ENCODE measurements at places on chromosomes 6 and 20. TPM values are rescaled to one million over a fixed set of nuclear protein-coding genes. Genes with fewer than 3 reads are reported as not detected.
A peak's percentile ranks its signal among the peaks of the same experiment; 100 is the strongest.

DNA sequence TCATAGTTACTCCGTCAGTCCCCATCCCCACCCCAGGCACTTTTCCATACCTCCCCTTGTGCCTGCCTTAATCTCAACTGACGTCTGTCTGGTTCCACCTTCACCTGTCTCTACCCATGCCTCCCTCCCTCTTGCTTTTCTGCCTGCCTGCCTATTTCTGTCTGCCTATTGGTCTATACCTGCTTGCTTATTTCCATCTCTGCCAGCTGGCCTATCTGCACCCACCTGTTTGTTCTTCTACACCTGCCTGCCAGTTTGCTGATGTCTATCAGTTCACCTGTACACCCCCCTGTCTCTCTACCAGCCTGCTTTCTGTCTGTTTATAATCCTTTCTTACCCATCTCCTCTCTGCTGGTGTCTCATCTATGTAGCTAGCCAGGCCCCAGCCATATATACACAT, 87.5 kb downstream of the RALGAPA2 start:
- DNase-seq: no peak

GRCh38 chr6:87858440-87858839, 156.4 kb upstream of the AKIRIN2 start:
- no peak for DNase-seq

DNA sequence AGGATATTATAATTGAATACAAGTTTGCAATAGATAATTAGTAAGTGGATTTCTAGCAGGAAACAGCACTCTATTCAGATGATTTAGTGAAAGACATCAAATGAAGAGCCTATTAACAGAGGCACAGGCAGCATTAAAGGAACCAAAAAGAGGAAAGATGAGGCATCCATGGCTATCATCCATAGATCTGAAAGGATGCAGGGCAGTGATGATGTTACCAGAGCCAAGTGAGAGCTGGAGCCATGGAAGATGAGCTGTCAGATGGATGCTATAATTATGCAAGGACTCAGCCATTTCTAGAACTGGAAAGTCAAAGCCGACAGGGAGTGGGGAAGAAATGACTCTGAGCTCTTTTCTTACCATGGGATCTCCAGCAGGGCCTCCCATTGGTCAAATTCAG, 66.8 kb upstream of the ANKEF1 start:
- no peak for DNase-seq

- no peak for DNase-seq
These were observed 14.7 kb upstream of the RAB22A start for GRCh38 chr20:58294497-58295455.

Gene ECT2L
- total RNA-seq: 1.2 TPM

DNA sequence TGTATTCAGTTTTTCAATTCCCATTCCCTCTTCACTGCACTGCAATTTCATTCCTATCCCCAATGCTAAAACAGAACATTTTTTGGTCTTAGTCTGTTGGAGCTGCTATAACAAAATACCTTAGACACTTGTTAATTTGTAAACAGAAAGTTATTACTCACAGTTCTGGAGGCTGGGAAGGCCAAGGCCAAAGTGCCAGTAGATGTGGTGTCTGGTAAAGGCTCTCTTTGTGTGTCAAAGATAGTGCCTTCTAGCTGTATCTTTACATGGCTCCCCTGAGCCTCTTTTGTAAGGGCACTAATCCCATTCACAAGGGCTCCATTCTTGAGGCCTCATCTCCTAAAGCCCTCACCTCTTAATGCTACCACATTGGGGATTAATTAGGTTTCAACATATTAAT, 40.0 kb downstream of the PHIP start:
- DNase-seq: no peak

GRCh38 chr6:159788753-159789376, 537 bp downstream of the TCP1 start:
- DNase-seq: peak; percentile 29

Gene NDRG3
- total RNA-seq: 31.5 TPM

Gene IRF4
- 1.1 TPM for total RNA-seq

- DNase-seq: no peak
These were observed 259.3 kb downstream of the TFAP2B start for GRCh38 chr6:51077821-51078518.

GRCh38 chr6:44201638-44202303, 15.0 kb upstream of the MYMX start:
- no peak for DNase-seq

DNA sequence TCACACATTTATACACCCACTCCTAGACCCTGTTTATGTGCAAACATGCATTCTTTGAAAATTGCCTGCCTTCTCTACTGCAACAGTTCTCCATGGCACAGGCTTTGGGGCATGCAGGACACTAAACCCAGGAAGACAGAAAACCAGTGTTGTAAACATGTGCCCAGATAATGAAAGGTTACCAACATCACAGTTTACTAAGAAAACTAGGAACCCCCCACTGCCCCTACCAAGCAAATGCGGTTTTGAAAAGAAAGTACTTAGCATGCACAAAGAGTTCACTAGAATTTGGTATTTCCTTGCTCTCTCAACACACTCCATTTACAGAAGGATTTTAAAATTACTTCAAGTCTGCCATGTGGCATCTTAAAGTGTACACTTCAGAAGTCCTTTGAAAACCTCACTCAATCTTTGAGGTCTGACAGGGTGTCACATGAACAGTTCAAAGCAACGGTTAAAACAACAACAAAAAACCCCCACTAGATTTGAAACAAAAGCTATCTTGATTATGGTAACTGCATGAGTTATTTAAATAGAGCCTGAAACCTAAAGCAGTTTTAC, 245.0 kb downstream of the GMPR start:
- DNase-seq: no peak

DNA sequence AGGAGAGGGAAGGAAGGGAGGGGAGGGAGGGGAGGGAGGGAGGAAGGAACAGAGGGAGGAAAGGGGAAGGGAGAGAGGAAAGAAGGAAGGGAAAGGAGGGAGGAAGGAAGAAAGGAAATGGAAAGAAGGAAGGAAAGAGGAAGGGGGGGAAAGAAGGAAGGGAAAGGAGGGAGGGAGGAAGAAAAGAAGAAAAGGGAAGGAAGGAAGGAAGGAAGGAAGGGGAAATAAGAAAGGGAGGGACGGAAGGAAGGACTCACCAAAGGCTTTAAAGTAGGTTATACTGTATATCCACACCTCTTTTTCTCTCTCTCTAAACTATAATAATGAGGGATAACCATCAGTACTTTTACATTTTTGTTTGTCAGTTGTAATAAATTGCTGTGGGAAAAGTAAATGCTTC, 324.9 kb downstream of the ARHGAP18 start:
- DNase-seq: no peak

Gene LAMP5
- 0.10 TPM for total RNA-seq

Gene GTF2H4
- total RNA-seq: 13.7 TPM

Gene THBD
- 22.8 TPM for total RNA-seq

DNA sequence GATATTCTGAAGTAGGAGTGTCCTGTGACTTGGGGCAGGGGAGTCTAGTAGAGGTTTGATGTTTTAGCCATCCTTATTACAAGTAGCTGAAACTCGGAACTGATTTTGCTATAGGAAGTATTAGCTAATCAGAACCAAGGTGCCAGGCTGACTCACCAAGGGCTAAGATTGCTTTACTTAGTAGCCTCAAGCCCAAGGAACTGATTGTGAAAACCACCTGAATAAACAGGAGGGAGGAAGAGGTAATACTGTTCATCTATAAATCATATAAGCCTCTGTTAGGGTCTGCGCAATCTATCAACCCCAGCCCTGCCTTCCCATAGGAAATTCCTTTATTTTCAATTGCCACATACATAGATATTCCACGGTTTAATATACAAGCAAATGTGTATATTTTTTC, 54.4 kb downstream of the GNAS start:
- no peak for DNase-seq

DNA sequence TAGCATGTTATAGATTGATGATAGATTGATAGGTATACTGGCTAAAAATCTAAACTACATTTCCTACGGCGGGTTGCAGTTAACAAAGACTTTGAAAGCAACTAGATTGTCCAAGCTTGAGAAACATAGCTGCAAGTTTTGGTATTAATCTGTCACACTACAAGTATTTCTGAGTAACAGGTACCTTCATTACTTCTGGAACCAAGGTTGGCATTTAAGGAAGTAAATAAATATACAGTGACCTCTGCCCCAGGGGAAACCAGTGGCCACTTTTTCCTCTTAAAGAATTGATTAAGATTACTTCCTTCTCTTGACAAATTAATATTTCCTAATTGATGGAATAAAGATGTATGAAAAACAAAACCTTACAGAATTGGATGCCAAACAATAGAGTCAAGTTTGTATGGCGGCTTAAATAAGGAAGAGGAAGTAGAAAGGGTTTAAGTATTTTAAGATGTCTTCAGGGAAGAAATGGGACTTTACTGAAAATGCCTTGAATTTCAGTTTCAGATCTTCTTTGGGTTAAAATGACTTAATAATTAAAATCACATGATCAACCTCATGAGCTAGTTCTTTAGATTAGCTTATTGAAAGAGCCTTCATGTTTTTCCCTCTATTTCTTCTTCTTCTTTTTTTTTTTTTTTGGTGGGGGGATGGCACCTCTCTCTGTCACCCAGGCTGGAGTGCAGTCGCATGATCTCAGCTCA, 132.8 kb downstream of the DOK5 start:
- DNase-seq: no peak

Gene SIRPB2
- 2.2 TPM for total RNA-seq

Measured in heart right ventricle (tissue), 16 donors.